ENCODE measurements at places on chromosomes 5 and 9.

- DNase-seq = peak; percentile 89
These were observed 52.2 kb upstream of the SPINK5 start for GRCh38 chr5:148011398-148012137.

DNA sequence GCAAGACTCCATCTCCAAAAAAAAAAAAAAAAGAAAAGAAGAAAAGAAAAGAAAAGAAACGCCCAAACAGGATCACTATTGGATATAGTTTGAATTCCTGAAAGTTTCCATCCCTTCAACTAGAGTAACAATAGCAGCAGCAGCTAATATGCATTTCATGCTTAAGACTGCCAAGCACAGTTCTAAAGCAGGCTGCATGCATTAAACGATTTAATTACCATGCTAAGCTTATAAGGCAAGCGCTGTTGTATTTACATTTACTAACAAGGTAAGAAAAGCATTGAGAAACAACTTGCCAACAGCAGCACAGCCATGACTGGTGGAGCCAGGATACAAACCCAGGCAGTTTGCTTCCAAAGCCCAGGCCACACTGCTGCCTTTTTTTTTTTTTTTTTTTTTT is 13.0 kb downstream of the TBC1D2 start:
- no peak for DNase-seq

GRCh38 chr9:126796758-126797157 is 8.1 kb upstream of the ZBTB43 start:
- peak; percentile 38 for DNase-seq

DNA sequence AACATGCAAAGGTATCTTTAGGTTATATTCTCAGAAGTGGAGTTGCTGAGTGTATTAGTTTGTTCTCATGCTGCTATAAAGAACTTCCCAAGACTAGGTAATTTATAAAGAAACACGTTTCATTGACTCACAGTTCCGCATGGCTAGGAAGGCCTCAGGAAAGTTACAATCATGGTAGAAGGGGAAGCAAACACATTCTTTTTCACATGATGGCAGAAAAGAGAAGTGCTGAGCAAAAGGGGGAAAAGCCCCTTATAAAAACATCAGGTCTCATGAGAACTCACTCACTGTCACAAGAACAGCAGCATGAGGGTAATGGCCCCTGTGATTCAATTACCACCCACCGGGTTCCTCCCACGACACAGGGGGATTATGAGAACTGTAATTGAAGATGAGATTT is 163.6 kb upstream of the PRLR start:
- no peak for DNase-seq

DNA sequence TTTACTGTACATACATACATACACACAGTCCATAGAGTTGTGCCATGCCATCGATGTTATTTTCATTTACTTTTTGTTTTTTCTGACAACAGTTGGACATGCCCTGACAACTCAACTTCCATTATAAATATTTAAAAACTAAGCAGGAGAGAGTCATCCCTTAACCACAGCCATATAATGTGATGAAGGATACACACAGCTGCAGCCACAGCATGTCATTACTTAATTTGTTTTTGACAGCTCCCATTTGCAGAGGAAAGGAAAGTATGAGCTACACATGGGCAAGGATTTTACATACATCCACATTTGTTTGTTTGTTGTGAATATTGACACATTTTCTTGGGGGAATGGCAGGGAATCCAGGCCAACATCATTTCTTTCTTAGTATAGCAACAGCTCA is 91.5 kb upstream of the TUT7 start:
- no peak for DNase-seq

- DNase-seq = no peak
These were observed 36.8 kb downstream of the IQGAP2 start for GRCh38 chr5:76439929-76440328.

GRCh38 chr5:71475788-71476384 is 20.4 kb downstream of the BDP1 start:
- DNase-seq = peak; percentile 82

DNA sequence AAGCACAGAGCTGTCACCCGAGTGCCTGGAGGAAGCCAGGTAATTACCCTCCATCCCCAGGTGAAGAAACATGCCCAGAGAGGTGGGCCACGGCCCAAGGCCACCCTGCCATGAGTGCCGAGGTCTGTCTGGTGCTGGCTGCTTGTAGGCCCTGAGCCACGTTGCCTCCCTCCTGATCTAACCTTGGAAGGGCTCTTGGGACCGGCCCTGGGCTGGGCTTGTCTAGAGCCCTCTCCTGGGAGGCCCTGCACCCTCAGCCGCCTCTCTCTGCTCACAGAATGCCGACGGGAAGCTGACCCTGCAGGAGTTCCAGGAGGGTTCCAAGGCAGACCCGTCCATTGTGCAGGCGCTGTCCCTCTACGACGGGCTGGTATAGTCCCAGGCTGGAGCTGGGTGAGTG is 39.4 kb upstream of the HMCN2 start:
- DNase-seq = no peak

- no peak for DNase-seq
These were observed 46.6 kb upstream of the C5orf58 start for GRCh38 chr5:170186156-170186555.

DNA sequence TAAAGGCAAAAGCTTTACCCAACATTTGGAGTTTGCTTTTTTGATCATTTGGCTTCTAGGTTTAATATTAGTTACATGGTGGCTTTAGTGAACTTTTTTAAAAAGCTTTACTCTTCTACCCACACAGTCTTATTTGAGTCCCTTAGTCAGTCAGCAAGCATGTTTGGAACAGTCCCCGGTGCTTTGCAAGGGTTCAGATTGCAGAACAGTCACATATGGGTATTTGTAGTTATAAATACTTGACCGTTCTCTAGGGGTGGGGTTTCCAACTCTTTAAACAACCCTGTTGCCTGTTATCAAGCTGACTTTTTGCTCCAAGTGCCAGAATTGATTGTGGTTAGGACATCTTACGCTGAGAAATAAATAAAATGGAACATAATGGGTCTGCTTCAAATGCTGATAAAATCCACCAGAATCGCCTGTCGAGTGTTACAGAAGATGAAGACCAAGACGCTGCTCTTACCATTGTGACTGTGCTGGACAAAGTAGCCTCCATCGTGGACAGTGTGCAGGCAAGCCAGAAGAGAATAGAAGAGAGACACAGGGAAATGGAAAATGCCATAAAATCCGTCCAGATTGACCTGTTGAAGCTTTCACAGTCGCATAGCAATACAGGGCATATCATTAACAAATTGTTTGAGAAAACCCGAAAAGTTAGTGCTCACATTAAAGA is at the start of gene CAVIN4:
Gene CAVIN4, plus strand, starts transcription at position 304 of the 673 bp plus-strand sequence. Its CDS starts 65 bp downstream, at position 369.
- DNase-seq = peak; percentile 25

DNA sequence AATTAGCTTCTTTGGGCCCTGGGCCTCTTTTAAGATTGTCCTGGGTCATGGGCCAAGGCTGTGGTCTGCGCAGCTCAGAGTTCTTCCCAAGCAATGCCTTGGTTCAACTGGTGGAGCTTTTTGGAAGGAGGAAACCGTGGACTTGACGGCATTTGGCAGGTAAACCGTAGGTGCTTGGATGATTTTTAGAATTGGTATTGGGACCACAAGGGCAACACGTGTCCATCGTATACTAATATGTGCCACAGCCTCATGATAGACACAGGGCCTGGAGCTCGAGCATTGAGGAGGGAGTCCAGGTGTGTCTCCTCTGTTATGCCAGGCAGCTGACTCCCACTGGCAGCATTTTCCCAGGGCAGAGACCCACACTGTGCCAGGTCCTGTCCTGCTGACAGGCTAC is 120.9 kb upstream of the PITX1 start:
- no peak for DNase-seq

- no peak for DNase-seq
These were observed 3.5 kb upstream of the PHYHD1 start for GRCh38 chr9:128917151-128917849.

- DNase-seq = no peak
These were observed 322.0 kb downstream of the ARRDC3 start for GRCh38 chr5:91061094-91061493.

DNA sequence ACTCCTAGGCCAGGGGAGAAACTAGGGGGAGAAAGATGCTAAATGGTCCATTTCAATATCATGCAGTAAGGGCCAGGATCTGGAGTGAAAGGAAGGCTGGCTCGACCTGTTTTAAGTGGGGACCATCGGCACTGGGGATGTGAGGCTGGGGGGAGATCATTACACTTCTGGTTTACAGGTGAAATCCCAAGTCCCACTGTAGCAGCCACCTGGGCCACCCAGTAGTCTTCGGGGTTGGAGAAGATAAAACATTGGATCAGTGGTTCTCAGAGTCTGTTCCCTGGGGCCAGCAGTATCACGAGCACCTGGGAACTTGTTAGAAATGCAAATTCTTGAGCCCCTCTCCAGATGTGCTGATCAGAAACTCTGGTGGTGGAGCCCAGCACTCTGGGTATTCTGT is 111.3 kb upstream of the ALDH1B1 start:
- no peak for DNase-seq

DNA sequence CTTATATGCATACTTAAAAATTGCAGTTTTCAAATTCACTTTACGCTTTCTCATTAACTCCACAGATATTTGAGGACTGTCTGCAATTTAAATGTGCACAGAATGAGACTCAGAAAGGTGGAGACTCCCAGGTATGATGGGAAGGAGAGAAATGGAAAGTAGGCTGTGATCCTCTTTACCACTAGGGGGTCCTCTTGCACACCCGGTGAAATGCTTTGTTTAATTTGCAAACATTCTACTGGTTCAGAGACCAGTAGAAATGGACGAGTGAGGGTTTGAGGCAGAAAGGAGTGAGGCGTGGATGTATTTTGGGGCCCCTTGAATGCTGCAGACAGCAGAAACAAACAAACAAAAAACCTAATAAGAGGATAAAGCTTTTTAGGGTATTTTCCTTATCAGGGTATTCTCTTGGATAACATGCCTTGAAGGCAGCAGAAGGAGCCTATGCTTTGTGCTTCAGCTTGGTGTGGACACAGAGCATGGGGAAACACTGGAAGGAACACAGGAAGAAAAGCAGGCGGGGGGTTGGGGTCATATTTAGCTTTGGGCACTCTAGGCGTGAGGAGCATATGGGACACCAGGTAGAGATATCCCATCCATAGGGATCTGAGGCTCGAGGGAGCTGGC is 410.1 kb downstream of the DMRT2 start:
- DNase-seq = peak; percentile 10

Measured in trophoblast cell (in vitro differentiated cells and primary cell).